ENCODE measurements at places on chromosomes 6 and 20.

- DNase-seq = no peak
Observed at GRCh38 chr6:168714547-168715260, 273.7 kb downstream of the SMOC2 start.

- no peak for DNase-seq
Observed at GRCh38 chr20:54622333-54623295, 147.2 kb downstream of the DOK5 start.

DNA sequence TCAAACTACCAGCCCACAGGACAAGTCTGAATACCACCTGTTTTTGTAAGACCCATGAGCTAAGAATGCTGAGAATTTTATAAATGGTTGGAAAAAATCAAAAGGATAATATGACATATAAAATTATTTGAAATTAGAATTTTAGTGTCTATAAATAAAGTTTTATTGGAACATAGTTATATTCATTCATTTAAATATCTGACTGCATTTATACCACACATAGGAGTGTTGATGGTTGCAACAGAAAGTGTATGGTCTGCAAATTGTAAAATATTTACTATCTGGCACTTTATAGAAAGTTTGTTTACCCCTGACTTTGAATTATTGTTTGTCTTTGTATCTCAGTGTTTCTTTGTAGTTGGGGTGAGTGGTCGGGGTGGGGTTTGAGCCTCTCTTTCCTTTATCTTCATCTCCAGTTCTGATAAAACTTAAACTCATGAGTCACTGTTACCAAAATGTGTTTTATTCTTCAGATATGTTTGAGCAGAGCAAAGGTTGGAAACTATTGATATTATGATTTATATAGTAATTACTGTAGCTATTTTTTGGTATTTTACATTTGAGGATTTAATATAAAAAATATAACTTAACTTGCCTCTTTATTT, 55.5 kb downstream of the CD2AP start:
- no peak for DNase-seq

GRCh38 chr6:112409311-112409710, 62.2 kb downstream of the RFPL4B start:
- DNase-seq = no peak

DNA sequence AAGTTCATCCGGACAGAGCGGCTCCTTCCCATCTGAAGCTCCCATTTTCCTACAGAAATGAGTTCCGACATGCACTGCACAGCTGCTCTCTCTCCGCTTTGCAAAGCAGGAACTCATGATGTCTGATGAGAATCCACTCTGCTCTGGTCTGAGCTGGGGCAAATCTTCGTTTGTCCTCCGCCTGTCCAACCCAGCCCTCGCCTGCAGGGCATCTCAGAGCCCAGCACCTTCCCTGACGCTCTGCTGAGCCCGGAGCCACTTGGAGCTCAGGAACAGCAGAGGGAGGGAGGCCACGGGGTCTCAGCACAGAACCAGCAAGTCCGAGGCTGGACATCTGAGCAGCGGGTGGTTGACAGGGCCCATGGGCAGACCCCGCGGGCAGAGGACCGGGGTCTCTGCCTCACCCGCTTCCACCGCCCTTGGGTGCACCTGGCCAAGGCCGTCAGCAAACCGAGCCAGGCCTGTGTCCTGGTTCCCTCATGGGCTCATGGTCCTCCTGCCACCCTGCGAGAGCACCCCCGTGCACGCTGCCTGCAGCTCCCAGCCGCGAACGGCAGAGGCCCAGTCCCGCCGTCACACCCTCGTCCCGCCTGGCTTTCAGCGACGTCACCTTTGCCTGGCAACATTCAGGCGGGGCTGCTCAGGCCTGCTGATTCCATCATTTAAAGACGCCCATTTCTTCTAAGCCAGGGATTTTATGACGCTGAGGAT, 78.5 kb upstream of the BHLHE23 start:
- DNase-seq = no peak

DNA sequence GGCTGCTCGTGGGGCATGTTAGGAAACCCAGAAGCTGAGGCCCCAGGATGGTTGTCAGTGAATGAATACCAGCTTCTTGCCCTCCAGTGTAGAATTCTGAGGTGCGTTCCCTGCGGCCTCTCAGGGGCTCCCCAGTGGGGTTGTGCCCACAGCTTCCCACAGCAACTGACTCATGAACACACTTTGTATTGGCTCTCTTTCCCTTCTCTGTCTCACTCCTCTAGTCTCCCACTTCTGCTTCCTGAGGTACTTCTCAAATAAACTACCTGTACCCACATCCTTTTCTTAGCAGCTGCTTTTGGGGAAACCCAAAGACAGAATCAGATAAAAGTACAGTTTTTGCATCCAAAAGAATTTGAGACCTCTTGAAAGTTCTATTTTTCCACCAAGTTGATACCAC, 107.7 kb upstream of the JAG1 start:
- DNase-seq = no peak

- no peak for DNase-seq
Observed at GRCh38 chr20:11159728-11160127, 485.9 kb upstream of the JAG1 start.

- DNase-seq = no peak
Observed at GRCh38 chr6:15905488-15906419, 223.1 kb upstream of the MYLIP start.

DNA sequence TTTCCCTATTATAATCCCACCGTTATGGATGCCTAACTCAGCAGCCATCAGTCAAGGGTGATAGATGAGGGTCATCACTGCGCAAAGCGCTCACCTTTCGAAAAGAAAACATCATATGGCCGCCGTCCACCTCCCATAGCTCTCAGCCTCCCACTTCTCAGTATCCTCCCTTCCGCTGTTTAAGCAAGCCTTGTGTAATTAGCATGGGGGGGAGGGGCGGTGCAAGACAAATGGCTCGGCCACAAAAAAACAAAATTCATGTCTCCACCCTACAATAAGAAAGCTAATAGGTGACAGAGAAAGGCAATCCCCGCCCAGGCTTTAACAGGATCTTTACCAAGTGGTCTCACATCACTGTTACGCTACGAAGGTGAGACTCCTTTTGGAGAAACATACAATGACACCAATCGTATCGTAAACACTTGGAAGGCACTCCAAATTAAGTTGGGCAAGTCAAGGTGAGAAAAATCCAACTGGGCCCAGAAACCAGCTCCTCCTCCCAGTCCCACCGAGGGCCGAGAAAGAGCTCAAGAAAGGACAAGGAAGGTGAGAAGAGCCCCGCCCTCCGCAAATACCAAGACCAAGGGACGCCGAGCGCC, 645 bp downstream of the DDX39B start:
- peak; percentile 34 for DNase-seq

GRCh38 chr6:119163006-119163405, 84.5 kb upstream of the FAM184A start:
- DNase-seq = no peak

DNA sequence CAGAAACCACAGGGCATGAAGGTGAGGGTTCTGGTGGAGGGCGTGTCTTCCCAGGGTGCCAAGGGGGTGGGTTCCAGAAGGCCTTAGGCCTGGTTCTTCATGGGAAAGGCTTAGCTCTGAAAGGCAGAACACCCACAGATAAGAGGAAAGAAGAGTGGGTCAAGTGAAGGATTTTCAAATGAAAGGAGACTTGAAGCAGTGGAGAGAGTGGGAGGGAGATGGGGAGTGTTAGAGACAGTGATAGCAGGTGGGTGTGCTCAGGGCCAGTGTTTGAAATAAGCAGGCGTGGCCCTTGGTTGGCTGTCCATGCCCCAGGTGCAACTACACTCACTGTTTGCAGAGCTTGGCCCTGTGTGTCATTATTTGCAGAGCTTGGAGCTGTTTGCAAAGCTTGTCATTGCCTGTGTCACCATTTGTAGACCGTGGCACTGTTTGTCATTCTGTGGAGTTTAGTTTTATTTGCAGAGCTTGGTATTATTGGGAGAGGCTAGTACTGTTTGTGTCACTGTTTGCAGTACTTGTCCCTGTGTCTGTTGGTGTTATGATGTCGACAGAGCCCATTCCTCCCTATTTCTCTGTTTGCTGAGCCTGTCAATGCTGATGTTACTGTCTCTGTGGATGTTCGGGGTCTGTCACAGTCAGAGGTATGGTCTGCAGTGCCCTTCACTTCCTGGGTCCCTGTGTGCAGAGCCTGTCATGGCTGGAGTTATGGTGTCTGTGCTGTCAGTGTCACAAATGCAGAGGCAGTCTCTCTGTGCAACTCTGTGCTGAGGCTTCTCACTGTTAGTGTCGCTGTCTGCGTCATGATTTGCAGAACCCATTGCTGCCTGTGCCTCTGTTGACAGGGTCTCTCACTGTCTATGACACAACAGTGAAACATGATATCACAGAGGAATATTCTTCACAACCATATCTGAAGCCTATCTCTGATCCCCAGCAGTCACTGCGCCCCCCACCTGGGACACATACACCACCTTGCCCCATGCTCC, 127.7 kb upstream of the LRFN2 start:
- no peak for DNase-seq

GRCh38 chr6:146814148-146814750, 215.5 kb downstream of the ADGB start:
- no peak for DNase-seq

DNA sequence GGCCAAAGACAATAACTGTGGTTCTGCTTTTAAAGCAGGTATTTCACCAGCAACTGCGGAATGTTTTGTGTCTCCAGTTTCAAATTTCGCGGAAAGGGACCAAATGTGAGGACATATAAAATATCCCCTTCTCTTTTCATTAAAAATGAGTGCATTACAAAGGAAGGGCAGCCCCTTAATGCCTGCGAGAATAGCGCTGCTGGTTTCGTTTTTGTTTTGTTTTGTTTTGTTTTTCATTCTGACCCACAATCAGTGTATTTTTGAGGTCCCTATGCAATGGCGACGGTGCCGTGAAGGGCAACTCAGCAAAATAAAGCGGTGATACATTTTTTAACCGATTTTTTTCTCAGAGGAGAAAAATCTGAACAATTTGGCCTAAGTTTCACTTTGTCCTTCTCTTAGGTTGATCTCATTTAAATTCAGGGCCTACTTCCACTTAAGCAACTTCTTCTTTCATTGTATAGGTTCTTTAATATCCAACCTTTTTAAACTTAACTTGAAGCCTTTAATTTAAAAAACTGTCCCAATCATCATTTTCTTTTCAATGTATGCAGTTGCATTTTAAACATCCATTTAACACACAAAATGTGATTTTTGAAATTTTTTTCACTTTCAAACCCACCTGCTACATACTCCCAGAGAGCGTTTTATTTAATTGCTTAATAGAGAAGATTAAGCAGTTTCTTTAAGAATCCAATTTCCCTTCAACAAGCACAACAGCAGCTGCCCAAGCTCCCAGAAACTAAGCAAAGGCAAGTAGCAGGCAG, 2.9 kb upstream of the HIVEP2 start:
- no peak for DNase-seq

DNA sequence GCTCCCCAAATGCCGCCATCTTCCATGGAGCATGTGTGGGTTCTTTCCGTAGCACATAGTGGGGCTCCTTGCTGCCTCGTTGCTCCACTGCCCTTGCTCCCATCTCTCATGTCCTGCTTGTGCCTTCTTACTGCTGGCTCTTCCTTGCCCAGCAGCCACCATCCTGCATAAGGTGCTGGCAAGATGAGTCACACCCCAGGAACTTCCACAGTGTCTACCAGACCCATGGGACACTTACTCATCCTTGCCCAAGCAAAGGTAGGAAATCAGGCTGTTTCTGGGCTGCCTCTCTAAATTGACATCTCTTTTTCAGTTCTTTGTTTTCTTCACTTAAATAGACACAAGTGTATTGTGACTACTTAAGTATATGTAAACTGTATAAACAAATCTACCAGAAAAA, 39.4 kb upstream of the RGS17 start:
- no peak for DNase-seq

GRCh38 chr20:34538671-34539123, 19.8 kb upstream of the MAP1LC3A start:
- DNase-seq = no peak

- DNase-seq = no peak
Observed at GRCh38 chr6:34317882-34318498, 69.2 kb upstream of the SMIM29 start.

GRCh38 chr6:28953039-28953584, 29.3 kb upstream of the TRIM27 start:
- peak; percentile 54 for DNase-seq

DNA sequence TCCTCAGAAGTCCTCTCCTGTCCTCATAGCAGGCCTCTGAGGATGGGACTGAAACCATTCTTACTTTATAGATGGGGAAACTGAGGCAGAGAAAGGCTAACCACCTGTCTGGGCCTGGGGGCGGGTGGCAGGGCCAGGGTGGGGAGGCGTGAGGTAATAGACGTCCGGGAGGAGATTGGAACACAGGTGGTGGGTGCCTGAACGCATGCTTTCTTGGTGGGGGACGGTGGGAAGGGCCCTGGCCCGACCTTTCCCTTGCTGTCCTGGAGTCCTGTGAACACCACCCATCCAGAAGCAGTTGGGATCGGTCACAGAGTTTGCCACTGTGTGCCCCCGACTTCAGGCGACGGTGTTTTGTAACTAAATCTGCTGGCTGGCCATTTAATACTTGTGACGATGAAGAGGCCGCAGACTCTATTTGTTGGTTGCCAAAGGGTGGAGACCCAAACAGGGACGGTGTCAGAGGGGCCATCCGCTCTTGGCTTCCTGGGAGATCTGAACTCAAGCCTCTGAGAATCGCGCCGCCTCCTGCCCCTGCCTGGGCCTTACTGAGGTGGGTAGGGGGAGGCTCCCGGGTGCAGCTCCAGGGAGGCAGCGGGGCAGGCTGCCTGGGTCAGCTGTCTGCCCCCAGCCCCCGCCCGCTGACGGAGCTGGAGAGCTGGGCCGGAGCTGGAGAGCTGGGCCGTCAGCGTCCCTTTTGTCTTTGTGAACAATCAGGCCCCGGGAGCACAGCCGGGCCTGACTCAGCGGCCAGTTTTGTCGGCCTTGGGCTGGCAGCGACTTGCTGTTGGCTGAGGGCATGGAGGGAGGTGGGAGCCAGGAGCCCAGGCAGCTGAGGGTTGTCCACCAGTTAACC, 4.1 kb downstream of the RBM38 start:
- DNase-seq = no peak

GRCh38 chr6:82612475-82613039, 248.9 kb downstream of the TPBG start:
- DNase-seq = no peak

GRCh38 chr20:41670631-41671030, 52.5 kb upstream of the CHD6 start:
- no peak for DNase-seq

DNA sequence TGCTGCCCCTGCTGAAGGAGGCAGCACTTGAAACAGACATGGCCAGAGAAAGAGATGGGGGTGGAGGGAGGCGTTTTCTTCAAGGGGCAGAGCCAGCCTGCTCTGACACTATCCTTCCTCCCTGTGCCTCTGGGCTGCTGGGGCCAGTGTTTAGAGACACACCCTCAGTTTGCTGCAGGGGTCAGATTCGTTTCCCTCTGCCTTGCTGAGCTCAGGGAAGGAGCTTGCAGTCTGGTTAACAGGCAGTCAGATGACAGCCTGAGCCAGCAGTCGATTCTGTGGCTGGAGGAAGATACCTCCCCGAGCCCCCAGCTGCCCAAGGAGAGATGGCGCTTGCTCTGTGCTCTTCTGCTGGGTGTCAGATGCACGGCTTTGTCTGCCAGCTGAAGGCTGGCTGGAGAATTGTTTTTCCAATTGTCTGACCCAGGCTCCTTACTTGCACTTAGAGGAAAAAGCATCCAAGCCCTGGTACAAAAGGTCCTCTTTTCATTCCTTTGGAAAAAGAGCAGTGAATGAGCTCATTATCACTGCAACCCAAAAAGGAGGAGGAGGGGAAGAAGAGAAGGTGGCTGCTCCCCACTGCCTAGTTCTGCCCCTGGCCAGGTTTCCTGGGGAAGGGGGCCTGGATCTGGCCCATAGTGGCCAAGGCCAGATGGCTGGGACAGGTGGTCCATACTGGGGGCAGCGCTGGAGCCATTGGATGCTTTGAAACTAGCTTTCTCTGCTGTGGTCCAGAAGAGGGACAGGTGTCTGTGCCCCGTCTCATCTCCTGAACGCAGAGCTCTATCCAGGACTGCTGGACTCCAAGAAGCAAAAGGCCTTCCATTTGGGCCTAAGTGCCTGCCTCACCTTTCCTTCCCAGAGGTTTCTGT, 88.2 kb downstream of the TCP11 start:
- DNase-seq = no peak
